Astrocyte (in vitro differentiated cells and primary cell): ENCODE measurements at places on chromosomes 2 and 18.

GRCh38 chr2:241703032-241703604, 1.3 kb downstream of the ING5 start:
- DNase-seq: no peak

DNA sequence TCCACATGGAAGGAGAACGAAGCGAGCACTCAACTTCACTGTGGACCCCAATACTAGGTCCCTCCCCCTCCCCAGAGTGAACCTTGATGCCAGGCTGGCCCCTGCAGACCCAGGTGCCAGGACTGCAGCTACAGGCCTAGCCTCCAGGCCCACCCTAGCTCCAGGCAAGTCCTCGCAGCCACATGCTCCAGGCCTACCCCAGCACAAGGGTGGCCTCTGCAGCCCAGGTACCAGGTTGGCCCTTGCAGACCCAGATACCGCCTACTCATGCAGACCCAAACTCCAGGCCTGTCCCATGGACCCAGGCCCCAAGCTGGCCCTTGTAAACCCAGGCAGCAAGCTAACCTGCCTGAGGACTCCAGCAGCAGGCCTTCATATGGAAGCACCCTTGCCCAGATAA, 44.2 kb downstream of the KCNG2 start:
- DNase-seq: no peak

DNA sequence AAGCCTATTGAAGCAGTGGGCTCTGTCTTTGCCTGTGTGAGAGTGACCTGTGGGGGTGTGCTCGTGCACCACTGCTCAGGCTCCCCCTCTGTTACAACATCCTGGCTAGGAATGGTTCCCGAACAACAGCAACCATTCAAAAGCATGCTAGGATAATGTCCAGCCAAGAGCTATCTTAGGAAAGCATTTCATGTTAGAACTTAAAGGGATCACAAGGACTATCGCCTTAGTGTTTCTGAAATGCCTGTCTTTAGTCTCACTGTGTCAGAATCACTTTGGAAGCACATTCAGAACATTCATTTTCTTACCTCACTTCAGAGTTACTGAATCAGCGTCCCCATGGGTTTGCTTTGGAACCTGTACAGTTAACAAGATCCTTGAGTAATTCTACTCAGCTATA, 134.9 kb upstream of the DSEL start:
- no peak for DNase-seq

DNA sequence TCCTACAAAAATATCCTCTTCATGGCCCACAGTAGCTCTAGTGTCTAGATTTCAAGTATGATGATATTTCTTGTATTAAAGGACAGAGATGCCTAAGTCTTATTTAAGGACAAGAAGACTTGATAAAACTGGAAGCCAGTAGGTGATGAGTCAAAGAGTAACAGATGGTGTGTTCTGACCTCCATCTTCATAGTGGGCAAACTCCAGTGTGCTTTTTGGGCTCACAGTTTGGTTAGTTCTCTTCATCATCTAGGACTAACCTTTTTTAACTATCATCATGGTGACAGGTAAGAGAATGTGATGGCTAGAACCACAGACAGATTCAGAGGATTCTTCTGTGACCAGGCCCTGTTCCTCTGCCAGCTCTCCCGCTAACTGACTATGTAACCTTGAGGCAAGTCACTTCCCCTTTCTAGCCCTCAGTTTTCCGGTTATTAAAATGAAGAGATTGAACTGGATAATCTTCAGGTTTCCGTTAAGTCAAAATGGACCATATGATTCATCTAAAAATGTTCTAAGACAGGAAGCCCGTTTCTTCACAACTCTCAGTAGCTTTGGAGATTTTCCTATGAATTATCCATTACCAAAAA, 140.3 kb upstream of the RASGRP3 start:
- no peak for DNase-seq

DNA sequence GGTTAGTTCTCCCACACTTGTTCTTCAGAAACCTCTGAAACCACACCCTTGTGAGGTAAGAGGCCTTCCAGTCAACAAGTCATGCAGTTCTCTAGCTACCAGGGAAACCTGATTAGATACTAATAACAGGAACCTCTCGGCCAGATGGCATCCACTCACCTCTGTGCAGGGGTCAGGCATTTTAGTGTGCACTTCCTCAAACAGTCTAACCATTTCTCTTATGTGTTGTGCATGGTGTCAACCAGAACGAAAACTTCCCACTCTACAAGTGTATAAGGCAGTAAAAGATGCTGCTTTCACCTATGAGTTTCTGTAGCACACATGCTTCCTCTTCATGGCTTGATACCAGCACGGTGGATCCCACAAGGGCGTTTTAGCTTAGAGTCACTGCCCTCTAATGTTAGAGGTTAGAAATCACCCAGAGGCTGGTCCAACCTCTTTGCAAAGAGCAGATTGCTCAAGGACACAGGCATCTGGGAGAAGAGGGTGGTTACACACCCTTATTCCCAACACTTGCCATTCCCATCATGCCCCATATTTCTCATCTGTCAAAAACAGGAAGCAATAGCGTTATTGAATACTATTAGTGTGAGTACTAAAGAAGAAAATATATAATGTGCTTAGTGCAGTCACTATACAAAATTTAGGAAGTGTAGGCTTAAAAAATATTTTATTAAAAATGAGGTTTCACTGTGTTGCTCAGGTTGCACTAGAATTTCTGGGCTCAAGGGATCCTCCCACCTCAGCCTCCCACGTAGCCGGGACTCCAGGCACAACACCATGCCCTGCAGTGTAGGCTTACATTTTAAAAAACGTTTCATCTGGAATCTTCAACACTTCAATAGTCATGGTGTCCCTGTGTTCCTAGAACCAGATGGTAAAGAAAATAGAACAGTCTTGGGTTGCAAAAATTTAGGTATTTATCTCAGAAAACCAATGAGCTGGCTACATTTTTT, 34.5 kb upstream of the RAB31 start:
- peak; percentile 50 for DNase-seq

- peak; percentile 87 for DNase-seq
Observed at GRCh38 chr2:133287709-133288108, 280.6 kb downstream of the NCKAP5 start.

- no peak for DNase-seq
Observed at GRCh38 chr2:113978524-113979190, 88.8 kb downstream of the ACTR3 start.

DNA sequence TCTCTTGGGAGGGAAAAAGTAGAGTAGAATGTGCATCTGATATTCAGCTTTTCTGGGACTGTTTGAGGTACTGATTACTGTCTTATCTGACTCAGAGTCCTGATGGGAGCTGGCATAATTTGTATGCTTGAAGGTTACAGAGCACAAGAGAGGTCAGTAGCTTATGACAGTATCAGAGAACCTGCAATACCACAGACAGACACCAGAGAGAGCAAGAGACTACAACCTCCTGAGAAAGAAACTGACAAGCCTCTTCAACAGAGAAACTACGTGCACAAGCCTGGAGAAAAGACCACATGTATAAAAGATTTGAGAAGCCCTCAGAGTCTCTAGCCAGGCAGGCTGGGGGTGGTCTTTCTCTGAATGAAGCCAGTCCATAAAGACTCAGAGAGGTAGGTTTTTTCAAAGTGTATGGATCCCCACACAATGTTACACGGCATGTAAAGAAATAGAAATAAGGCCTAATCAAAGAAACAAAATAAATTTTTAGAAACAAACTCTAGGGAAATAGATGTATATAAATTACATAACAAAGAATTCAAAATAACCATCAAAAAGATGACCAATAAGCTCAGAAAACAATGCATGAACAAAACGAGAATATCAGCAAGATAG, 568.3 kb downstream of the LRRTM4 start:
- peak; percentile 2 for DNase-seq

GRCh38 chr2:238854699-238855229, 6.9 kb downstream of the TWIST2 start:
- DNase-seq: no peak

- no peak for DNase-seq
Observed at GRCh38 chr2:104857262-104858005, 3.5 kb downstream of the POU3F3 start.

DNA sequence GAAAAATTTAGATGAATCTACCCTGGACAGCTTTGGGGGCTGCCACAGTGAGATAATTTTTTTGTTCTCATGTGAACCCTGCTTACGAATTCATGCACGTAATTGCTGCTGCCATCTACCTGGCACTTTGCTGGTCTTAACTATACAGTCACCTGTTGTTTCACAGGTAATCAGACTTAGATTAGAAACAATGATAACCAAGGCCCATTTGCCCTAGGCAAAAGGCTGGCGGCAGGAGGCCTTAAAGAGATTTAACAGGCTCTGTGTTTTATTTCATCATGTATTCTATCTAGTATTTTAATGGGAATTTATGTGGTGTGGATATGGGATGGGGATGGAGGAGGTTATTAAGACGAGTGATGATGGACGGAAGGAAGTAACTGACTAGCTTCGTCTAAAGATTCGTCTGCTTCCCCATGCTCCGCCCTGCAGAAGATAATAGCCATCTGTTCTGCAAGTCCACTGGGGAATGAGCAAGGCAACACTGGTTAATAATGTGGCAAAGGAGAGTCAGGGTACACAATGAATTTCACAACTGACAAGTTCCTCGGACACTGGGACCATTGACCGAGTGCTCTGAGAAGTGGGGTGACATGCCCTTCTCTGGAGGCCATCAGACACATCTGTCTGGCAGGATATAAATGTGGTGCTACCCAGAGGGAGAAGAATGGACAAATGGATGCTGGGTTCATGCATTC, 291.8 kb upstream of the TNP1 start:
- DNase-seq: no peak

- no peak for DNase-seq
Observed at GRCh38 chr2:157440404-157441071, 3.4 kb downstream of the CYTIP start.

DNA sequence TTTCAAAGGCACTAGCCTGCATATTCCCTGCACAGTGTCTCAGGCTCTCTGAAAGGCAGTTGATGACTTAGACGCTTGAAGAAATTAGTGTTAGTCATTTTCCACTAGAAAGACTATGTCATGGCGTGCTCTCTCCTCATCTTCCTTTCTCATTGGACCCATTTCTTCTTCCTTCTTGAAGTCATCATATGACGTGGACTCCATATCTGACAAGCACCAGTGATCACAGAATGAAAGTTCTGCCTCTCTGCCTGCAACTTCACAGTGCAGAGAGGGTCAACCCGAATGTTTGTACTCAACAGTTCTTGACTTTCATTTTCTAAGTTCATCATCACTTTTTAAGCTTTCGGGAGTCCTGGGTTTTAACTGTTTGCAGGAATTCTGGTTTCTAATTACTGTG, 63.7 kb upstream of the CYRIA start:
- DNase-seq: no peak
